Mucosa of descending colon (tissue), 3 donors: ENCODE measurements at places on chromosomes 2 and 18. TPM values are rescaled to one million over a fixed set of nuclear protein-coding genes. Genes with fewer than 3 reads are reported as not detected.

DNA sequence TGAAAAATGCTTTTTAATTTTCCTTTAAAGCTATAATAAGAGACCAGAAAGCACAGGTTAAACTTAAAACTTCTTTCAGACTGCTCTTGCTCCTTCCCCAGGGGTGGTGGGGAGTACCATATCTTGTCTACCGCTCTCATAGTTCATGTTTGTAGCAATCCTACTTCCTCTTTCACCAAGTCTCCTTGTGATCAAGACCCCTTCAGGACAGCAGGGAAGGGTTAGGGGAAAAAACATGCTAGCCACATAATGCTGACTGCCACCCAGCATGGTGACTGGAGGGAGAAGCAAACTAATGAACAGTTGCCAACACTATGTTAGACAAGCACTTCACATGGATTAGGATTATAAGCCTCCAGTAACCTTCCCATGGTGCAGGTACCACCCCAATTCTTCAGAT lies 8.6 kb downstream of the MYO5B start:
- DNase-seq, result no peak

DNA sequence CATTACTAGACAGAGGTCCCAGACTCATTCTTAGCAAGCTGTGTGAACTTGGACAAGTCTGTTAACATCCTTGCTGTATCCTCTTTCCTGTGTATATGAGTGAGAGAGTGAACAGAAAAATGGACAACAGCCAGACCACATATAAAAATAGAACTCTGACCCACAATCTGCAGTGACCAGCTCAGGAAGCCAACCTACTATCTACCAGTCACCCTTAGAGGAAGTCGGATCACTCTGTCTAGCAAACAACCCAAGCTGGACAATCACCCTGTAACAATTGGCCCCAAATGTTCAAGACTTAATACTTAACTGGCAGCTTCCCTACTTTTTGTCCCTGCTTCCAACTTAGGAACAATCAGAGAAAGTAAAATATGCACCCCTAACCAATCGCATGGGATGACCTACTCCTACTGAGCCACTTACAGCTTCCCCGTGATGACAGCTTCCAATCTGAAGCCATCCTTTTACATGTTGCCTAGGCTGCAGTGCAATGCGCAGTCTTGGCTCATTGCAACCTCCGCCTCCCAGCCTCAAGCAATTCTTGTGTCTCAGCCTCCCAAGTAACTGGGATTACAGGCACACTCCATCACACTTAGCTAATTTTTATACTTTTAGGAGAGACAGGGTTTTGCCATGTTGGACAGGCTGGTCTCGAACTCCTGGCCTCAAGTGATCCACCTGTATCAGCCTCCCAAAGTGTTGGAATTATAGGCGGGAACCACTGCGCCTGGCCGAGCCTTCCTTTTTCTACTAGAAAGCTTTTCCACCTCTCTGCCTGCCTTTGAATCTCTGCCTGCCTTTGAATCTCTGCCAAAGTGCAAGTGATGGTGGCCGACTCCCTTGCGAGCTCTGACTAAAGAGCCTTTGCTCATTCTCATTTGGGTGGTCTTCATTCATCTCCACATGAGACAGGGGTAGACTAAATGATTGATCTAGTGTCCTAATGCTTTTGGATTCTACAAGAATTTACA lies 158.3 kb upstream of the NDUFV2 start:
- DNase-seq, result no peak

DNA sequence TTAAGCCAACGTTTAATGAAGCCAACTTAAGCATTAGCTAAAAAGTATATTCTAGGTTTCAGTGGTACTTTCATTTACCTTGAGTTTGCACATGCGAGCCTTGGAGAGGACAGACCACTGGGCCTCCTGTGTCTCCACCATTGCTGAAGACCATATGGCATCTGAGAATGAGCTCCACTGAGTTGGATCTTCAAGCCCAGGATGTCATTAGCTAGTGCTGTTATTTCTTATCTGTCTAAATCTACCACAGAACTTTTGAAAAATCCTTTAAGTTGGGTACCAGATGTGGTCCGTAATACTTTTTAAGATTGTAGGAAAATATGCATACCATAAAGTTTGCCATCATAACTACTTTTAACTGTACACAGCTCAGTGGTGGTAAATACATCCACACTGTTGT lies 161.8 kb downstream of the NCK2 start:
- no peak for DNase-seq

The TACR1 gene
- 1.0 TPM for total RNA-seq

The ZSWIM2 gene
- not detected for total RNA-seq
